ENCODE measurements at places on chromosomes 13 and 19.

DNA sequence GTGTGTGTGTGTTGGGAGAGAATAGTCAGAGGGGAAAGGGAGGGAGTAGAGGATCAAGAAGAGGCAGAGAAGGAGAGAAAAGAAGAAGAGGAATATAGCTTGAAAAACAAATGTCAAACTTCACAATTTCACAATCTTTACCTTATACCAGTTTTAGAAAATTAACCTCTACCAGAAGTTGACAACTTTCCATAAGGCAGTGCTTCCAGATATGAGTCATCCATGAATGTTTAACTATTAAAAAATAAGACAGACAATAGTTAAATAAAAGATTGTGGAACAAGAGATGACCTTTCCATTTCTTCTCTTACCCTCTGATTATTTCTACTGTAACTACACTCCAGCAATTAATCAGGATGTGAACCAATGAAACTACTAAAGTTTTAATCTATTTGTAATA is 229.4 kb downstream of the ITGBL1 start:
- DNase-seq = no peak

- no peak for DNase-seq
Observed at GRCh38 chr13:67493835-67494234, 263.7 kb upstream of the PCDH9 start.

GRCh38 chr13:22748866-22749577 is 431.8 kb upstream of the SGCG start:
- DNase-seq = no peak

DNA sequence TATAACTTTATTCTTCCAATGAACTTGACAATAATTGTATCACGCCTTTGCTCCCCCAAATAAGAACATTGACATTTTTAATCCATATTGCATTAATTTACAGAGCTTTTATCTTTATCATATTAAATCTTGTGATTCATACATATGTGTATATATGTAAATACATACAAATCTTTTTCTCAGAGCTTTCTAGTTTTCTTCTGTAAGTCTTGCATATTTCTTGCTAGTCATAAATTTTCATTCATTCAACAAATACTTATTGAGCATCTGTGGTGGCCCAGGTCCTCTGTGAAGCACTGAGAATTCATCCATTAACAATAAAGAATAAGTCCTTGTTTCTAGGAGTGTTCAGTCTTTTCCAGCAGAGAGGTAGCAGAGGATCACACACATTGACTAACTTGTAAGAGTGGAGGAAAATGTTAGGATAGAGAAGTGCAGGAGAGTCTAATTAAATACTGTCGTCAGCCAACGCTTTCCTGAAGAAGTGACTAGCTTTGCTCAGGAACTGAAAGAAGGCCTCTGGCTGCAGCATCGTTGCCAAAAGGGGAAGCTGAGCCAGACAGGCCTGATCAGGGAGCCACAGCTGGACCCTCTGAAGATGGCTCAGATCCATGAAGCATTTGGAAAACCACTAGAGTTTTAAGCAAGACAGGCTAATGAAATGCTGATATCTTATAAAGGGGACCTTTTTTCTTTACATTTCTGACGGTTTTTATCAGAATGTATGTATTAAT is 38.6 kb upstream of the LAMP1 start:
- DNase-seq = no peak

DNA sequence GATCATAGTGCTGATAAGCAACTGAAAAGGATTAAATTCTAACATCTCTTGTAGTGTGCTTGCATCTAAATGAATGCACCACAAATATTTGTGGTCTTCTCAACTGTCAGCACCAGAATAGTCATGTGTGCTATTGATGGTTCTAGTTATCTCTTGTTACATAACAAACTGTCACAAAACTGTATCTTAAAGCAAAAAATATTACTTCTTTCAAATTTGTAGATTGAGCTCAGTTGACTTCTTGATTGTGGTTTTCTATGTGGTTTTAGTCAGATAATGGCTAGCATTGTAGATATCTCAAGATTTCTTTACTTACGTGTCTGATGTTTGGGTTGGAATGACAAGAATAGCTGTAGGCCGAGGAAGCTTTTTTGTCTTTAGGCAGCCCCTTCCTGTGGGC is 431.3 kb downstream of the SLITRK6 start:
- no peak for DNase-seq

DNA sequence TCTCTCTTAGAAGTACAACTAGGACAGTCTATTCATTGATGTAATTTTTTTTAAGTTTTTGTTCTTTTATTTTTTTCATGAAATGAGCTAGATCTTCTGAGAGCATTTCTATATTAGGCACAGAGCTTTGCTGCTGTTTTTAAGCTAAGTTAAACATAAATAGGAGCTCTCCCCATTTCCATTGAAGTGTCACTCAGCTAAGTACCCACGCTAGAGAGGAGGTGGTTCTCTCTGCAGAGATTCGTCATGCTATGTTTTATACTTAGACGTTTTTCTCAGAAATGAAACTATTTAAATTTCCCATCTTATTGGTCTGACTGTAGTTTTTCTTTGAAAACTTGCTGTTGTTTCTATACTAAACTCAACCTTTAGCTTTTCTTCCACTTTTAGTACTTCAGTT is 271.5 kb downstream of the PCDH9 start:
- no peak for DNase-seq
